Pons (tissue), 1 donor: ENCODE measurements at places on chromosomes 3 and 15.

DNA sequence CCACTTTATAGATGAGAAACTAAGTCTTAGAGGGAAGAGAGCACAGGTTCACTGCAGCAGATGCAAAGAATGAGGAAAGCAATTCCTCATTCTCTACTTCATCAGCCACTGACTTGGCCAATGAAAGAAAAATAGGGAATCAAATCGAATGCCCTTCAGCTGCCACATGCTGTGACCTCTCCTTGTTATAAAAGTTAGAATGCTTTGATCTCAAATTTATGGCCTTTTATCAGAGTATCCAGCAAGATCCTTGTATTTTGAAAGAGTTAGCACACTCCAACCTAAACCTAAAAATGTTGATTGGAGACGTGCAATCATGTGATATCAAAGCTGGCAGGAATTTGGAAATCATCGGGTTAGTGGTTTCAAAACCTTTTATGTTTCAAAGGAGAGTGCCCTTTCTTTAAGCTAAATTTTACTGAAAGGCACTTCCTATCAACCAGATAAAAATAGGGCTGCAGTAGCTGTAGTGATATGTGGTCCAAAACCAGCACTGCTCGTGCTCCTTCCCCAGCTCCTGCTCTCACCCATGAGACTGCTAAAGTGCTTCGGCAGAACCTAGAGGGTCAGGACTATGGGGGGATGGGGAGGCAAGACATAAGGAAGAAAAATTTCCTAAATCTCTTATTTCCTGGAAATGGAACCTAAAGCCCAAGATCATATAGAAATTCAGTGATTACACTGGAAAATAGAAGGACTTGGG lies 617.0 kb downstream of the PYDC2 start:
- DNase-seq, result no peak

GRCh38 chr15:39400821-39401550 lies 179.9 kb upstream of the THBS1 start:
- DNase-seq, result no peak

- no peak for DNase-seq
These were observed 151.1 kb upstream of the ROPN1 start for GRCh38 chr3:124143047-124143446.

GRCh38 chr3:132064114-132064513 lies 29.3 kb upstream of the CPNE4 start:
- no peak for DNase-seq

GRCh38 chr3:195286115-195286872 lies 15.3 kb upstream of the XXYLT1 start:
- no peak for DNase-seq
